CD4-positive, alpha-beta T cell treated with Interleukin-4 for 1 hour (primary cell): ENCODE measurements at places on chromosomes 1 and 21.

GRCh38 chr1:84603941-84604830 is 29.9 kb upstream of the CTBS start:
- no peak for DNase-seq

DNA sequence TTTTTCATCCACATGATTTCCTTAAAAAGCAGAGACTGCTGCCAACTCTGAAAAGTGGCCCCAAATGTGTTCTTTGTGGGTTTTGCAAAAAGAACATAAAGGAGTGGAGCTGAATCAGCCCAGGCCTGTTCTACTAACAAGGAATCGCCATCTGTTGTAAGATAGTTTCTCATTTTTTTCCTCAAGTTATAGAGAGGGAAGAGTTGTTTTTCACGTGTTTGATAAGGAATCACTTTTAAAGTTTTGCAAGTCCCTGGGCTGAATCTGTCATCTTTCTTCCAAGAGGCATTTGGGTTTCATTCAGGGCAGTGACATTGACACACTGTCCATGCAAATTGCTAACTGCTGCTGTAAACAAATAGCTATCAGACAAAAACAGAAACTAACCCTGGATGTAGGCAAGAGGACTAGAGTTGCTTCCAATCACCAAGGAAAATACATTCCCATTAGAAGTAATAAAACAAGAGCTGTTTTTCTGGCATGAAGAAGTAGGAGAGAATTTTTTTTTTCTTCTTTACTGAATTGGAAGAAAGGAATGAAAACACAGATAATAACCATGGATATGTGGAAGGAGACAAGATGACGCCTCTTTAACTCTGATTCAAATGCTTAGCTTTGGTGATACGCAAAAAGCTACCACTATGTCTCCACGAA is 58.8 kb upstream of the TBX15 start:
- no peak for DNase-seq

DNA sequence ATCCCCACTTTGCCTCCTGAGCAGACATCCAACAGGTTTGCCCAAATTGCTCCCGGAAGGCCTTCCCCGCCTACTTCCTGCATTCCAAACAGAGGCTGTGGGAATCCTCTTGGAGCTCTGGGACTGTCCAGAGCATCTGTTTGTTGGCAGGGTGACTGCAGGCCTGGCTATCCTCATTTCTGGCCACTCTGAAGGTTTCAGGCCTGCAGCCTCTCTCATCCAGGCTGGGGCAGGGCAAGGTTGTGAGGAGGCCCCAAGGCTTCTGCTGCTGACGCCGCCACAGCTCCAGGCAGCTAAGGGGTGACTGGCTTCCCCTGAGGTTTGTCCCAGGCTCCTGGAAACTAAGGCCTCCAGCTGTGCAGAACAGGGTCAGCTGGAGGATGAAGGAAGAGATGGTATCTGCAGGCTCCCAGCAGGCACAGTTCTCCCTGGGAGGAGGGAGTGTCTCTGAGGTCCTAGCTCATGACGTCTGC is 11.3 kb downstream of the CDK18 start:
- DNase-seq = no peak

- DNase-seq = no peak
Observed at GRCh38 chr1:23039308-23039826, 20.1 kb downstream of the KDM1A start.
